ENCODE measurements at places on chromosomes 2 and 18. TPM values are rescaled to one million over a fixed set of nuclear protein-coding genes. Genes with fewer than 3 reads are reported as not detected.
A peak's percentile ranks its signal among the peaks of the same experiment; 100 is the strongest.

DNA sequence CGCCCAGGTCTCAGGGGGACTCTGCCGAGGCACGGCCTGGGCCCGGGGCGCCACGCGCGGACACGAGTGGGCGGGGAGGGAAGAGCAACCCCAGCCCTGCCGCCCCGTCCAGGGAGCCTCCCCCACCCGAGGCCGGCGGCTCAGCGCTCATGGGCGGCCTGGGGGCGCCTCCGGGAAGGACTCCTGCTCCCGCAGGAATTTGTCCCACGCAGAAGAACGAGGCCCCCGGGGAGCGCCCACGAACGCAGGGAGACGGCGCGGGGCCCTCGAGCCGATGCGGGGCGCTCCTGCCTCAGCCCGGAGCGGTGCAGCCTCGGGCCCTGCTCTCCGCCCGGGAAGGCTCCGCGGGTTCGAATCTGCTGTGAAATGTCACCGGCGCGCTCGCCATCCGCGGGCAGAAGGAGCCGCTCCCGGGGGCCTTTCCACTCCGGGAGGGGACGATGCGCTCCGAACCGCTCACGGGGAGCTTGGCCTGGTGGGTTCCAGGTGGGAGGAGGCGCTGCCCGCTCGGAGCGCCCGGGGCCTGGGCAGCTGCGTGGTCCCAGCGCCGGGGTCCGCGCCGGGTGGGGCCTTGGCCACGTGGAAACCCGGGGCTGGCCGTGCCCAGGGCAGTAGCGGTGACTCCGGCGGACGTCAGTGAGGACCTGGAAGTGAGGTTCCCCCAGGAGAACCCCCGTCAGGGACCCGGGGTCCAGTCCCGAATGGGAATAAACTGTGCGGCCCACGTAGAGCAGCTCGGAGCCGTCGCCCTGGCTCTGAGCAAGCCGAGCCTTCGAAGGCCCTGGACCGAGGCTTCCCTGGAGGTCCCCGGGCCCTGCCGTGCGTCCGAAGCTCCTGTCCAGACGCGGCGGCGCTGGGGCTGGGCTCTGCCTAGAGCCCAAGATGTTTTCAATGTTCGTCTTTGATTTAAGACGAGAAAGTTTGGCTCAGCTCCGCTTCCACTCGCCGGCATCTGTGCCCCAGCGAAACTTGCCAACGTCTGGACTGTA is 41.4 kb upstream of the CTDP1 start:
- no peak for DNase-seq

DNA sequence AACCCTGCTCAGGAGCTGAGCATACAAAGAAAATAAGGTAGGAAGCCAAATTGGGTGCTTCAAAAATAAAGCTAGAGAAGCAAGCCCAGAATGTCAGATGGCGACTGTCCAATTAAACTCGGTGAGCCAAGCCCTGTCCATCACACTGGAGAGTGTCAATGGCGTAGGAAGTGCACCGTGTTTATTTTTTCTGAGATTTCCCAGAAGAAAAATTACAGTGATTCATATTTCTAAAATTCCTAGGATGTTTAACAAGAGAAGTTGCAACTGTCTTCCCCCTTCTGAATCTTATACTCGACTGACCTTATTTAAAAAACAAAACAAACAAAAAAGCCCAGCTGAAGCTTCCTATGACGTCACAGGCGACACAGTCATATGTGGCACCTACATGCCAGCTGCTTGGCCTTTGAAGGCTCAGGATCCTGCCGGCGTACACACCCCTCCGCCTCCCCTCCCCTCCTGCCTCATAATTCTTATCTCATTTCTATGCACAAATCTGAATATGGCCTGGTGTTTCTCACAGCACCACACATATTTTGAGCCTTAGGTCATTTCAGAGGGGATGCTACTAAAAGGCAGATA is 60.8 kb downstream of the MBP start:
- peak; percentile 97 for DNase-seq

The NXPH2 gene
- total RNA-seq = 8.3 TPM

- DNase-seq = no peak
Measured at GRCh38 chr2:205073433-205074020, 528.3 kb downstream of the PARD3B start.

GRCh38 chr2:2641541-2642410 is 310.7 kb upstream of the MYT1L start:
- DNase-seq = no peak

GRCh38 chr2:19911808-19912509 is 10.2 kb upstream of the TTC32 start:
- peak; percentile 91 for DNase-seq

GRCh38 chr18:50096766-50097435 is 98.0 kb downstream of the MYO5B start:
- no peak for DNase-seq

GRCh38 chr2:60554074-60554645 is 706 bp upstream of the BCL11A start:
- DNase-seq = no peak

DNA sequence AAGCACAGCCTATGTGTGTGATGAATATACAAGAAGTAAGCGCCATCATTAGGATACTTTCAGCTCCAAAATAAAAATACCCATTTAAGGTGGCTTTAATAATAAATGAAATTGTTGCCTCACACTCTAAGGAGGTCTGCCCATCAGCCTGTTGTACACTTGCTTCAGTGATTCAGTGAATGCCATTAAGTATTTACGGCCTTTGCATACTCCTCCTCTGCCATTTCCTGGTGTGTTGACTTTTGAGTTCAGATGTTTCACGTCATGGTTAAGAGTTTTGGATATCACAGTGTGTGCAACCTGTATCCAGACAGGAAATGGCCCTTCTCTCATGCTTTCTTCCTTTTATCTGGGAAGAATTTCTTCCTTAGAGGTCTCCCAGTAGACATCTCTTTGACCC is 38.6 kb upstream of the SNORC start:
- no peak for DNase-seq

The NEU2 gene
- not detected for total RNA-seq

- peak; percentile 22 for DNase-seq
Measured at GRCh38 chr2:119008108-119008507, 66.1 kb downstream of the MARCO start.

The SRD5A2 gene
- not detected for total RNA-seq

DNA sequence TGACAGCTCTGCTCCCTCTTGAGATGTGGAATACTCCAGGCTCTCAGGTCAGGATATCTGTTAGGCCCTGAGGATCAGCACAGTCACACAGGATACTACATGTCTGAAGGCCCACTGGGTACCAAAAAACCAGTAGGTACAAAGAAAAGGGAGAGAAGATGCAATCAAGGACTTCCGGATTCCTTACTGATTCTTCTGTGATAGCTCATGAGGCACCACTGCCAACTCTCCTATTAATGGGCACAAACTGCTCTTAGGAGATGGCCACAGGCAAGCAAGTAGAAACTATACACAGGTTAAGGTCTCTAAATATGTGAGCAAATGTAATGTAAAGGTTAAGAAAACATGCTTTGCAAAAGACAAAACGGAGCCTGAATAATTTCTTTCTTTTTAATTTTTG is 3.5 kb downstream of the TMEM127 start:
- no peak for DNase-seq

GRCh38 chr2:95232232-95232631 is 24.9 kb downstream of the ZNF892 start:
- no peak for DNase-seq

The ST8SIA5 gene
- not detected for total RNA-seq

DNA sequence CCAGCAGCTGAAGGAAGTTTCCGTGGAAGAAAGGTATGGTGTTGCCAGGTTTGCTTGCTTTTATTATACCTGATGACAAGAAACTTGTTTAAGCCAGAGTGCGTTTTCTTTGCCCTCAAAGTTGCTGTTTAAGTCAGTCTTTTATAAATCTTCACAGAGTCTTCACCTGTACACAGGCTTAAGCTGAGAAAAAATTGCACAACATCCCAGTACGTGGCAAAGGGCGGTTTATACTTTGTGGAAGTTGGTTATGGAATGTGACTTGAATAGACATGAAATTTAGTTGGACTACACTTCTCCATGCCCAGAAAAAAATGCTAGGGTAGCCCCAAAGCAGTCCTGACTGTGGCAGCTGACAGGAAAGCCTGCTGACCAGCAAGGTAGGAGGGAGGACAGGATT is 121.5 kb downstream of the RTN4 start:
- DNase-seq = no peak
